CD4-positive, alpha-beta T cell treated with Interleukin-6 at 100 ng/mL for 8 hours (primary cell): ENCODE measurements at places on chromosomes 13 and 19.

DNA sequence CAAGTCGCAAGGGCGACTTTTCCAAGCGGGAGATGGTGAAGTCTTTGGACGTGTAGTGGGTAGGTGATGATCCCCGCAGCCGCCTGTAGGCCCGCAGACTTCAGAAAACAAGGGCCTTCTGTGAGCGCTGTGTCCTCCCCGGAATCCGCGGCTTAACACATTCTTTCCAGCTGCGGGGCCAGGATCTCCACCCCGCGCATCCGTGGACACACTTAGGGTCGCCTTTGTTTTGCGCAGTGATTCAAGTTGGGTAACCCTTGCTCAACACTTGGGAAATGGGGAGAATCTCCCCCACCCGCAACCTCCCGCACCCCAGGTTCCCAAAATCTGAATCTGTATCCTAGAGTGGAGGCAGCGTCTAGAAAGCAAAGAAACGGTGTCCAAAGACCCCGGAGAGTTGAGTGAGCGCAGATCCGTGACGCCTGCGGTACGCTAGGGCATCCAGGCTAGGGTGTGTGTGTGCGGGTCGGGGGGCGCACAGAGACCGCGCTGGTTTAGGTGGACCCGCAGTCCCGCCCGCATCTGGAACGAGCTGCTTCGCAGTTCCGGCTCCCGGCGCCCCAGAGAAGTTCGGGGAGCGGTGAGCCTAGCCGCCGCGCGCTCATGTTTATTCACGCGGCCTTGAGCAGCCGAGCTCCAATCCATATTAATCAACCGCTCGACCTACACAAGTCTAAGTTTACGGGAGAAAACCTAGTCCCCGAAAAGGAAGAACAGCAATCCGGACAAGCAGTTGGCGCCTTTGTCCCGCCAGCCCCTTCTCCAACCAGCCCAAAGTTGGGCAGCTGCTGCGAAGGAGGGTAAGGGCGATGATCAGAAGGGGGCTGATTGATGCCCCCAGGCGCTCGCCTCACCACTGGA lies 9.9 kb downstream of the SOX21 start:
- DNase-seq, result no peak

- no peak for DNase-seq
These were observed 9.4 kb downstream of the URAD start for GRCh38 chr13:27979001-27979643.

DNA sequence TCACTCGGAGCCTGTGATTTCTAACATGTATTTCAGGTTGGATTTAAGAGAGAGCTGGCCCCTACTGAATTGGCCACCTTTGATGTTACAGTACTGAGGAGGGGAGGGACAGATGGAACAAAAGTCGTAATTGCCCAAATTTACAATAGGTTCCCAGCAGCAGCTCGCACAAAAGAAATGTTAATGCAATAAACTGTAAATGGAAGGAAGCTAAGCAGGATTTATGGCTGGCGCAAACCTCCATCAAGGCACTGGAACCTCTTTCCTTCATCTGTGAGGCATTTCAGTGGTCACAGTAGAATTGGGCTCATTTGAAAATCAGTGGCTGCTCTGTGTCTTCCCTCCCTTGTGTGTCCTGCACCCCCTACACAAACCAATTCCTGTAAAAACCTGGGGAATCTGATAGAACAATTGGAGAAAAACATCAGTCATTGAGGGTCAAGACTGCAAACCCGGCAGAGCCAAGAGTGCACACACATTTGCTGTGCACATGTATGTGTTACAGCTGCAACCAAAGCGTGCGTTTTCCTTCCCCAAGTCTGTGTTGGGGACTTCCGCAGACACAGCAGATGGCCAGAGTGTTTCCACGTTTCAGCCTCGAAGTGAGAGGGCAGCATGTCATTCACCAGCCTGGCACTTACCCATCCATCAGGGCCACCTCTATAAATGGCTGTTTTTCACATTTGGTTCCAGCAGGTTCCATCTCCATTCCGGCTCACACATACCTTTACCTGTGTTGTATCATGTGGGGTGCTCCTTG lies 192.8 kb downstream of the TM9SF2 start:
- no peak for DNase-seq

DNA sequence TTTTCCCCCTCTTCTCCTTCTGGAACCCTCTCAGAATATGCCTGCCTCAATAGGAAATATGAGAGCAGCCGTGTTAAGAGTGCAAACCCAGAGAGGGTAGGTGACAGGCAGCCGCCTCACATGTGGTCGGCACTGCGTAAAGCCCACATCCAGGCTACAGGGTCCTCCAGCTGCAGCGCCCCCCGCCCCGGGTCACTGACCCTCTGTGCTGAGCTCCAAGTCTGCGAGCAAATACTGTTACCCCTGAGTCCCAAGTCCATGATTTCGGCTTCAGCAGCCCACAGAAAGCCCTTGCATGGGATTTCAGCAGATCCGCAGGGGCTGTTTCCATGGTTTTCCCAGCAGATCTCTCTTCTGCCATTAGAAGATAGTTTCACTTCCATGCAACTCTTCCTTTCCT lies 186.9 kb upstream of the IRS2 start:
- no peak for DNase-seq

DNA sequence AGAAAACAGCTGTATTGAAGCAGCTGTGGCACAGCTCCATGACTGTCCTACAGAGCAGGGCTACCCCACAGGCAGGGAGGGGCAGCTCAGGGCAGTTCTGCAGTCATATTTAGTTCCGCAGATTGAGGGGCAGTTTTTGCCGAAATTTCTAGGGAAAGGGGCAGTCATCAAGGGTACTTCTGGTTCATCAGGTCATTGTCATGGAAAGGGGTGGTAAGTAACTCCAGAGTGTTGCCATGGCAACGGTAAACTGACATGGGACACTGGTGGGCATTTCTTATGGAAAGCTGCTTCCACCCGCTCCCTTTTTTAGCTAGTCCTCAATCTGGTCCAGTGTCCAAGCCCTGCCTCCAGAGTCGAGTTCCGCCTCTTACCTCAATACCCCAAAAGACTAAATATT lies 702.8 kb downstream of the LIG4 start:
- DNase-seq, result no peak

GRCh38 chr19:32448026-32448425 lies 42.5 kb downstream of the DPY19L3 start:
- DNase-seq, result no peak

GRCh38 chr19:40263440-40264313 lies 21.5 kb downstream of the AKT2 start:
- DNase-seq, result no peak

DNA sequence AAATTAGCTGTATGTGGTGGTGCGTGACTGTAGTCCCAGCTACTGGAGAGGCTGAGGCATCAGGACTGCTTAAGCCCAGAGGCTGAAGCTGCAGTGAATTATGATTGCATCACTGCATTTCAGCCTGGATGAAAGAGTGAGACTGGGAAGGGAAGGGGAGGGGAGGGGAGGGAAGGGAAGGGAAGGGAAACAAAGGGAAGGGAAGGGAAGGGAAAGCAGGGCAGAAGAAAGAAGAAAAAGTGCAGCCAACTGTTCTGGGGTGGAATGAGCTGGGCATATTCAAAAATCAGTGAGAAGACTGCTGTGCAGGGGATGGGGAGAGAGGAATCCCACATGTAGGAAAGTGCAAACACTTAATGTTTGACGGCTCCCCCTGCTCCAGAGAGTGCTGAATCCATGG lies 905.5 kb downstream of the UQCRFS1 start:
- DNase-seq, result no peak

DNA sequence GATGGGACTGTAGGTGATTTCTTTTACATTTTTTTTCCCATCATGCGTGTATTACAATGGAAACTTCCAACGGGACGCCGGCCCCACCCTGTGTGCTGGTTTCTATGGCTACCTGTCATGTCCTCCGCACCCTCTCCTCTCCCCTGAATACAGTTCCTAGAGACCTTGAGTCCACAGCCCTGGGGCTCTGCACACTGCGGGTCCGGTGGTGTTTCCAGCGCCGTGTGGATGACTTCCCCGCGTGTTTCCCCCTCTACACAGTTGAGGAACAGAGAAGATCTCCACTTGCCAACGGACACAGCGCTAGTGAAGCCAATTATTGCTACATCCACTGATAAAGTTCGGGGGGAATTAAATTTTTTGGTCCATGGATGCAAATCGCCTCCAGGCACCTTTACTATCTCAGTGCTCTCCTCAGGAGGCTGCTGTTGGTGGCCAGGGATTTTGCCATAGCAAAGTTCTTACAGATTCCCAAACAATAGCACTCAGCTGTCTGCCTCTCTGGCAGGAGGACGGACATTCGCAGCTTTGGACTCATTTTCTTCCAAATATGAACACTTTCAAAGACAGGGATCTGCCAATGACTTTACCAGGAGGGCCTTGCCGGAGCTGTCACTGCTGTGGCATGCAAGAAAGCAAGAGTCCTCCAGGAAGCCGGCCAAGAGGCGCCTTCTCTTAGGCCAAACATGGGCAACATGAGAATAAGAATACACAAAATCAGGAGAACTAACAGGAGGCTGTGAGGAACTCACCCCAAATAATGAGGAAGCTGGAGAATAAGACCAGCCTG lies 39.3 kb upstream of the GAS6 start:
- DNase-seq, result no peak

- DNase-seq, result no peak
These were observed 1.3 kb upstream of the CALM3 start for GRCh38 chr19:46599716-46600373.

GRCh38 chr19:9953802-9954542 lies 17.7 kb upstream of the OLFM2 start:
- DNase-seq, result no peak

DNA sequence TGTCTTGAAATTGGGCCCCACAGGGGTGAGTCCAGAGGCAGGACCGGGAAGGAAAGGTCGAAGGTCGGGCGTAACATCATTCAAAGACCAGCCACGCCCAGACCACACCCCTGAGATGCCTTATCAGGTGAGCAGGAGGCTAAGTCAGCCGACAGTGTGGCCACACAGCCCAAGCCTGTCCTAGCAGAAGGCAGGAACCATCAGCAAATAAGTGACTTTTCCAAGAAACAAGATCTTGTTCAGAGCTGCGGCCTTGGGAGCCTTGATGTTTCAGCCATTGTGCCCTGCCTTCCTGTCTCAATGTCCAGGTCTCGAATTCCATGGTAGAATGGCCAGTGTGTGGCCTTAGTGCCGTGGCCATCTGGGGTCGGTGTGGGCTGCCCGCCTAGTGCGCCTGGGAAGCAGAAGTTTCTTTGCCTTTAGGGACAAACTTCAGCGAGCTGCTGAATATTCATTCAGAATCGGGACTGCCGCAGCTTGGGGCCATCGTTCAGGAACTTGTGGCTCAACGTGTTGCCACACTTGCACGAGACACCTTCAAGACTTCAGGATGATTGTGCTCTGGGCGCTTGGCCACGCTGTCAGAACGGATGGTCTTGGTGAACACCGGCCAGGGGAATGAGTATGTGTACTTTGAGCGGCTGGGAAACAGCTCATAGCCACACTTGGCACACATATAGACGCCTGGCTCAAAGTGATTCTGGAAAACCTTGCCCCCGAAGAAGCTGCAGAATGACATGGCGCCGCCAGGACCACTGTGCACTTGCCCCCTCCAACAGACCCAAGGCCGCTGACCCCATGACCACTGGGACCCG lies 6.1 kb upstream of the IFNL4 start:
- DNase-seq, result no peak

- no peak for DNase-seq
These were observed 119.1 kb downstream of the KLF12 start for GRCh38 chr13:74015137-74015536.

DNA sequence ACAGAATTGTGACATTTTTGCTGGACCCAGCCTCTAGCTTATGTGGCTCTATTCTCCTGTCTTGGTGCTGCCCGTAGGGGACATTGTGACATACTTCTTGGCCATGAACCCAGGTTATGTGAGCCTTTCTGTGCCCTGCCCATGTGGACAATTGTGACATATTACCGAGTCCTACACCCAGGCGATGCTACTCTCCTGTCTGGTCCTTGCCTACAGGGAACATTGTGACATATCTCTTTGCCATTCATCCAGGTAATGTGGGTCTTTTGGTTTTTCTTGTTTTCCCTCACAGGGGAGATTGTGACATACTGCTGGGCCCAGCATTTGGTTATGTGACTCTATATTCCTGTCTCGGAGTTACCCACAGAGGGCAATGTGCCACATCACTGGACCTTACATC lies 71.5 kb upstream of the ZNF43 start:
- no peak for DNase-seq

GRCh38 chr13:42384265-42384664 lies 112.3 kb downstream of the AKAP11 start:
- no peak for DNase-seq

DNA sequence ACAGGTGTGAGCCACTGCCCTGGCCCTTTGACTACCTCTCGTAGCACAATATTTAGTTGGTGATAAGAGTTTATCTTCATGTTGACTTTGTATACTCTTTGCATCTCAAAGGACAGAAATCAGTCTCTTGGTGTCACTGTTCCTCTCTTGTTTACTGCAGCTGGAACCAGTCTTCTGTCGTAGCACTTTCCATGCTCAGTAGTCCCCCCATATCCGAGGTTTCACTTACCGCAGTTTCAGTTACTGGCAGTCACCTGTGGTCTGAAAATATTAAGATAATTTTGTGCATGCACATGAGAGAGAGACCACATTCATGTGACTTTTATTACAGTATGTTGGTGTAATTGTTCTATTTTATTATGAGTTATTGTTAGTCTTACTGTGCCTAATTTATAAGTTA lies 49.1 kb downstream of the WASF3 start:
- DNase-seq, result no peak

DNA sequence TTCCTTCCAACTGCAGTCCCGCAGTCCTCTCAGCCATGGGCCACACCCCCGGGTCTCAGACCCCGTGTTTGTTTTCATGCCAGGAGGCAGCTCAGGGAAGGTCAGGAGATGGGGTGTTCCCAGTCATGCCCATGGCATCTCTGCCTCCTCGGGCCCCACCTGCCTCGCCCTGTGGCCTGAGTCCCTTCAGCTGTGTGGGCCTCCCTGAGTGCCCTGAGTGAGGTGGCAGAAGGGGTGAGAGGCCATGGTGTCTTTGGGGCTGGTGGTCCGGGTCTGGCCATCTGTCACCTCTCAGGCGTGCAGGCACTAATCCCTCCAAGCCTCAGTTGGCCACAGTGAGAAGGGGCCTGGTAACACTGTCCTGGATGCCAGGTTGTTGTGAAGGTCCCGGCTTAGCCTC lies 10.9 kb upstream of the KDM4B start:
- DNase-seq, result no peak

- no peak for DNase-seq
These were observed 384.4 kb downstream of the DLEU7 start for GRCh38 chr13:50459046-50459445.

- DNase-seq, result no peak
These were observed 540 bp upstream of the USE1 start for GRCh38 chr19:17214508-17215126.

DNA sequence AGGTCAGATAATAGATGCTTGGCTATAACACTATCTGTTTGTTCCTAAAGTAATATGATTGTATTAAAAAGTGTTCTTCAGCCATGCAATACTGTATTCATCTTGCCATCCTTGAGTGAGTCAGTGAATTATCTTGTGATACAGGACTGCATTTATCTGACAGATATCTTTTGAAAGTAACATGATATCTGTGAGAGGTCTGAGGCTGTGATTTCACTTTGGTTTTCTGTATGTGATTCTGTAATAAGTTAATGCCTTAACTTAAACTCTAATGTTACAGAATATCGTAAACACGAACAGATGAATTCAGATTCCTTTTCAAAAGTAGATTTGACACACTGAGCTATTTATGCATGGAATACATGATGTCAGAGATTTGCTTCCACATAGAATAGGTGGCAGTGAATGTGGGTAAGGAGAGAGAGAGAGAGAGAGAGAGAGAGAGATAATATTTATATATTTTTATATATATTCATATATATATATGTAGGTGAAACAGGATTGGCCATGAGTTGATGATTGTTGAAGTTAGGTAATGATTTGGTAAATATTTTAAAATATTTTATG lies 97.9 kb upstream of the RNF113B start:
- no peak for DNase-seq

GRCh38 chr19:47183601-47184000 lies 47.4 kb downstream of the BBC3 start:
- no peak for DNase-seq

- DNase-seq, result peak; percentile 25
These were observed 114.9 kb downstream of the PCCA start for GRCh38 chr13:100203696-100204367.
